Stimulated activated CD4-positive, alpha-beta T cell treated with anti-CD3 and anti-CD28 coated beads, TNF-alpha, amount 100 ng/mL, for 24 hours (primary cell): ENCODE measurements at places on chromosomes 11 and 22.

DNA sequence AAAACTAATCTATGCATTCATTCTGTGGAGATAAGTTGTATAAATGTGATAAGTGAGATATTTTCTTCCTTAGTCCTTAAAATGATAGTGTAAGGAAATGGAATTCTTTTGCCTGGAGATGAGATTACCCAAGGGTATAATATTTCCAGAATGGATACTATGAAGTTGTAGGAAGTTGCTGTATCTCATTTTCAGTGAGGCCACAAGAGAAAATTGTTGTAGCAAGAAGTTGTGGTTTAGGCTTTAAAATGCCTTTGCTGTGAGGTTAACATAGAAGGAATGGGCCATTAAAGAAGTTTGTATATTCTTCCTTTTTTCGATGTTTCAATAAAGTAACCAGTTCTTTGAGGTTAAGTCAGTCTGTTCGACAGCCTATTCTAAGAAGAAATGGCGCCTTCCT, 50.7 kb upstream of the LIN7C start:
- DNase-seq, result no peak

GRCh38 chr11:12134236-12134585, 23.8 kb downstream of the MICAL2 start:
- no peak for DNase-seq

- no peak for DNase-seq
Measured at GRCh38 chr11:62914416-62914815, 6.7 kb downstream of the CHRM1 start.

GRCh38 chr11:94815705-94816344, 47.7 kb downstream of the AMOTL1 start:
- DNase-seq, result no peak

DNA sequence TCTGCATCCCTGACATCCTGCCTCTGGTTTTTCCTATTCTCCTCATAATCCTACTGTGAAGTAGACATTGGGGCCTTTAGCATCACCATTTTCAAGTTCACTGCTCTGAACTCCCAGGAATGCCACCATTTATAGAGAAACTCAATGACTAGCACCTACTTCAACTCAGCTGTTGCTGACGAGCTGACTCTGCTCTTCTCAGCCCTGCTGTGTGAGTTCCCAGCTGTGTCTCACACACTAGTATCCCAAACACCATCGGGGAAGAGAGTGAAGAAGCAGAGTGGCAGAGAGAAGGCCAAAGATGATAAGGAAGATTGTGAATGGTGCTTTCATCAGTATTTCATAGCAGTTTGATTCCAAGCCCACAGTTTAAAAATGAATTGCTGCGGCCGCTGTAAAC, 71.9 kb downstream of the PLEKHA7 start:
- DNase-seq, result no peak
